Left renal pelvis (tissue), 4 donors: ENCODE measurements at places on chromosomes 12 and 14.

DNA sequence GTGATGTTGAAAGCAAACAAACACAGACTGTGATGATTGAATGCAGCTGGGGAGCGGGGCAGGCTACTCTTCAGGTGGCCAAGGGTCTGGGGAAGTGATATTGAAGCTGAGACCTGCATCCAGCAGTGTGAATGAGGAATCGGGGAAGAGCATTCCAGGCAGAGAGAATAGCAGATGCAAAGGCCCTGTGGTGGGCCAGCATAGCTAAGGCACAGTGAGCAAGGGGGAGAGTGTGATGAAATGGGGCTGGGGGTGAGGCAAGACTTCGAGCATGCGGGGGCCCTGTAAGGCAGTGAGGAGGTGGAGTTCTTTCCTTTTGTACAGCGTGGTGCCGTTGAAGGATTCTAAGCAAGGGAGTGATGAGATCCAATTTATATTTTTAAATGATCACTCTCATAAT, 77.4 kb downstream of the KCNK13 start:
- no peak for DNase-seq

DNA sequence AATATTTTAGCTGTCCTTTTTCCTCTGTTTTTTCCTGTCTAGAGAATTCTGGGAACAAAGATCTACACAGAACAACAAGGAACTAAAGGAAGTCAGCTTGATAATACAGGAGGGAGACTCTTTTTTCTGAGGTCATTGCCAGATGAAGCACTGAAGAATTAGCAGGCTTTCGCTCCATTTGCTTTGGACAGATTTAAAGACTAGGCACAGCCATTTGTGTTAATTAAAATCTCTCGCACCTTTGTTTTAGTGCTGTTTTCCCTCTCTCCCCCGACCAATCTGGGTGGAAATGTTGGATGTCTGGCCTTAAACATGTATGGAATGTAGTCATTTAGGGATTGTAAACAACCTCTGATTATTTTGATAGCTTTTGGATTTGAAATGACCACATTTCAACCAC, 9.6 kb upstream of the GPHN start:
- no peak for DNase-seq

DNA sequence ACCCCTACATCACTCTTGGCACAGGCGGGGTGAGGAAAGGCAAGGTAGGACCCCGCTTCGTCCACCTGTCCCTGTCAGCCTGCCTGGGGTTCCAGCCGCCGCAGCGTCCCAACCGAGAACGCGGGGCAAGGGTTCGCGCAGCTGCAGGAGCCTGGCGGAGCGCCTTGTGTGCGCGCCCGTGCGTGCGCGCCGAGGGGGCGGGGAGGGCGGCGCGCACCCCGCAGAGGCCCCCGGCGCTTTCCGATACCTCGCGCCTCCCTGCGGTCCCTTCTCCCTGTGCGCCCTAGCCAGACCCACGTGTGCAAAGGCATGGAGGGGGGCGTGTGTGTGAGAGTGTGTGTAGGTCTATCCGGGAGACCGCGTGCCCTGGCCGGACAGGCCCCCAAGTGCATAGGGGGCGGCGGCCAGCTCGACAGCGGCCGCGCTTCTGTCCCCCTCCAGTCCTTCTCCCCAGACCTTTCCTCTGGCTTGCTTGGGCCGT, 122.4 kb downstream of the TSPAN9 start:
- peak; percentile 36 for DNase-seq

GRCh38 chr14:22438742-22439141, 150.3 kb downstream of the DAD1 start:
- DNase-seq = no peak

DNA sequence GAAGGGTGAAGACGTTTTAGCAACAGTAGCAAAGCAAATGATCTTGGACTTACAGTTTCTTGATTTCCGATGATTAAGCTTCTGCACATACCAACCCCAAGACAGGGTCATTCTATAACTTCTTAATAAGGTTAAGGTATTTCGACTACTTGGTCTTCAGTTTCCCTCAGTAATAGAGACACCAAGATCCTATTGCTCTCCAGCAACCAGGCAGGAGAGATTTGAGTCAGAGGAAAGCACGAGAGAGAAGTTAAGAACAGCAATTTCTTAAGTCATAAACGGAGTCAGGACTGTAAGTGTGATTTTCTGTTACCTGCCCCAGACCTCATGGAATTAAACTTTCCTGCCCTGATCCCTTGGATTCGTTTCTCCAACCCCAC, 215.6 kb downstream of the TTC8 start:
- no peak for DNase-seq

DNA sequence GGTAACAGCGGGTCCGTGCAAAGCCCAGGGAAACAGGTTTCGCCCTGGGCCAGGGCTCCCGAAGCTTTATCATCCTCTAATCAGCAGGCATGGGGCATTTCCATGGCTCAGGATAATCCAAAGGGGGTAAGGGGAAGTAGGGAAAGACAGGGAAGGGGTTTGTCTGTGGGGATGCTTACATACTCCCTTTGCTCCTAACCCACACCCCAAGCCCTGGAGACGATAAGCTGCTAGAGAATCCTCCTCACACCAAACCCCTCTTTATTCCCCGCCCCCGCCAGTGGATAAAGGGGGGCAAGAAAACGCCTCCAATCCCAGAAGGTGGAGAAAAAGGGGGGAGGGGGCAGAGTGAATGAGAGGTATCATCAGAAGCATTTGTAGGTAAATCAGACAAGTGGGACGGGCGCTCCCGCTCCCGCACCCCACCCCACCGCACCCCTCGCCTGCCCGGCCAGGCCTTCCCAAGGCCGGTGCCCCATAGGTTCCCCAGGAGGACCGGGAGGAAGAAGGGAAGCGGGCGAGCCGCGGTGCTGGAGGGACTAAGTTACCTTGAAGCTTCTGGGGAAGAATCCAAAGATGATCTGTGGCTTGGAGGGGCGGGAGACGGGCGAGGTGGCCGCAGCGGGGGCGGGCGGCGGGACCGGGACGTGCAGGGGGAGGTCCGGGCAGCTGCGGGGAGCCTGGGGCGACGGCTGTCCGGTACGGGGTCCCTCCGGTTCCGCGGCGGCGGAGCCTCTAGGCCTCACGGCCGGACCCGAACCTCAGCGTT, 762 bp downstream of the PPP2R5E start:
- no peak for DNase-seq

GRCh38 chr14:77478796-77479195, 19.8 kb downstream of the ISM2 start:
- DNase-seq = no peak

GRCh38 chr12:4250691-4251090, 22.9 kb upstream of the CCND2 start:
- DNase-seq = no peak

DNA sequence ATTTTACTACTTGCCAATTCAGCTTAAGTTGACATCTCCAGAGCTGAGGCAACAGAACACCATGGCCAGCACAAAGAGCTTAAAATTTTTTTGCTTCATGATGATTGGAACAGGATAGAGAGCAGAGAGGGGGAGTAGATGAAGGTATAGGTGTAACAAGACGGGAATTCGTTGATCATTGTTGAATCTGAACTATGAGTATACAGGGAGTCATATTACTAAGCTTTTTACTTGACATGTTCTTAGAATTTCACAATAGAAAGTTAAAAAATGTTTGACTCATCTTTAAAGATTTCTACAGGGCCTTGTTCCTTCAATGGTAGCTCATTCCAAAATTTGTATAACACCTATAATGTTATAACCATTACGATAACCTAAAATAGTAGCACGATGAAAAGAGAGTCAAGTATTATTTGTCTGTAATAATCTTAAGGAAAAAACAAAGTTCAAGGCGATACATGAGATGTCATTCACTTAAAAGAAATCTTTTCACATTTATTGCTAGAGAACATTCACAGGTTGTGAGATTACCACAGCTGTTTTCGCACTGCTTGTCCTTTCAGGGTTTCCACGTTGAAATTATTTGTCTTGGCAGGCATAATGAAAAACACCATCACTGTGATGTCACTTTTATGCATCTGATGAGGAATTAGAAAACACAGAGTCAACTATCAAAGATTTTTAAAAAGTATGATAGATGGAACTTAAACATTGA, 33.9 kb downstream of the SPX start:
- no peak for DNase-seq

DNA sequence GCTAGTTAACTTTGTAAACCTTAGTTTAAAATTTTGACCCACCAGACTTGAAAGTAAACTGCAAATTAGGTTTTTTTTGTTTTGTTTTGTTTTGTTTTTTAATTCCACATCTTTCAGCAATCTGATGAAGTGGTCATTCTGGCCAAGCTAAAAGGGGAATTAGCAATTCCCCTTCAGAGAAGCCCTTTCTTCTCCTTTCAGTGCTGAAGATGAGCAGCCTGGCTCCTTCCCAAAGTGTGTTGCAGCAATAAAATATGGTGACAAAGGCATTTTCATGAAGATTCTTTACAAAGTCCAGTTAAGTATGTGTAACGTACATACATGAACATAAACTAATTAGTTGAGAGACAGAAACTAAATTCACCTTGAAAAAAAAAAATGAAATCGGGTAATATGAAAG, 380.1 kb downstream of the NOVA1 start:
- DNase-seq = no peak

GRCh38 chr14:76726551-76726970, 34.7 kb upstream of the VASH1 start:
- no peak for DNase-seq

DNA sequence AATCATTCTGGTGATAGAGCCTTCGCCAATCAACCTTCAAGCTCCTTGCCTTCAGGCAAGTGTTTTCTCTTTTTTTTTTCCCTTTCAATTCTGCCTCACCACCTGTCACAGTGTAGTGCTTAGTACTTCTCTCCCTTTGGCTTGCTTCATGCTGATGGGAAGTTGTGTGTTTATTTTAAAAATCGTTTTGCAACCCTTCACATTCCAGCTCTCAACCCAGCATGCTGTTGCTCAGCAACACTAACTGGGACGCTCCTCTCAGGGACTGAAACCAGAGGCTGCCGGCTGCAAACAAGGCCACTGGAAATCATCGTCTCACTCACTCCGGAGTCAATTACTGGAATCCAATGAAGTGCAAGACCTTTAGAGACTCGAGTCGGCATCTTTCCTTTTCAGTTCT, 342.7 kb downstream of the PRKD1 start:
- peak; percentile 37 for DNase-seq

DNA sequence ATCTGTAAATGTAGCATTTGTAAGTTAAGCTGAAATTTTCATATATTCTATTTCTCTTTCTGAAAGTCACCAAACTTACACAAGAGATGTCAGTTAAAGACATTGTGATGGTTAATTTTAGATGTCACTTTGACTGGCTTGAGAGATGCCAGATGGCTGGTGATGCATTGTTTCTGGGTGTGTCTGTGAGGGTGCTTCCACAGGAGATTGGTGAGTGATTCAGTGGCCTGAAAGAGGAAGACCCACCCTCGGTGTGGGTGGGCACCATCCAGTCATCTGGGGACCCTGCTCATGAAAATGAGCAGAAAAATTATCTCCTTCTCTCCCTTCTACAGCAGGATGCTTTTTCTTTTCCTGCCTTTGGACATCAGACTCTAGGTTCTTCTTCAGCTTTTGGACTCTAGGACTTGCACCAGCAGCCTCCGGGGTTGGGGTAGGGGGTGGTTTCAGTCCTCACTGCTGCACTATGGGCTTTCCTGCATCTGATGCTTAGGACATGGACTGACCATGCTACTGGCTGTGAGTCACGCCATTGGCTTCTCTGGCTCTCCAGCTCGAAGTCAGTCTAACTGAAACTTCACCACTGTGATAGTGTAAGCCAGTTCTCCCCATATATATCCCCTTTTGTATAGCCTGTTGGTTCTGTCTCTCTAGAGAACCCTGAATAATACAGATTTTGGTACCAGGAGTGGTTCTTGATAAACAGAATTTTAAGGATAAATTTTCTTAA, 20.9 kb downstream of the PDE6H start:
- no peak for DNase-seq

GRCh38 chr12:106445959-106446358, 88.4 kb downstream of the POLR3B start:
- DNase-seq = no peak

DNA sequence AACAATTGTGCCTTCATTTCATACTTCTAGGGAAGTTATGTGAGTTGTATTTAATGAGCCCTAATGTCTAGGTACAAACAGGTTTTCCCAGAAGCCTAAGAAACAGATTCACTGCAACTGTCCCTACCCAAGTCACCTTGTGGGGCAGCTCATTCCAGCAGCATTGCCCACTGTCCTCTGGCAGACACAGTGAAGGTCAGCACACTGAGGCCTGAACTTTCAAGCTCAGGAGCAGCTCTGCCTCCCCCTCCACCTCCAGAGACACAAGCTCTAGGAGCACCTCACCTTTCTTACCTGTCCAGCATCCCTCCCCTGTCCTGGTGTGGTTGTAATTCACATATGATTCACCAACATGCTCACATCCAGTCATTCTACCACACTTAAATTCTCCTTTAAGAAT, 15.7 kb downstream of the UBE3B start:
- no peak for DNase-seq

DNA sequence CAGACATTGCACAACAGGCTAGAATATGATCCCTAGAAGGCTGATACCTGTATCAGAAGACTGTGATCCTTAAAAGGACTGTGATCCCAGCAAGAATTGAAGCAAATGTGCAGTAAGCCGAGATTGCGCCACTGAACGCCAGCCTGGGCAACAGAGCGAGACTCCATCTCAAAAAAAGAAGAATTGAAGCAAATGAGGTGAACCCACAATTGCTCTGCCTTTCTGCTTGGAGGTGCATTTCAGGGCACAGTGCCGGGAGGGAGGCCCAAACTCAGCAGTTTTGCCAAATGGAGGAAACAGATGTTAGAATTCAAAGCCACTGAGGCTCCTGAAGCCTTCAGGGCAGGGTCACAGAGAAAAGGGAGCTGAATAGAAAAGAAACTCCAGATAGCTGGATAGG, 61.1 kb upstream of the COCH start:
- DNase-seq = no peak

- no peak for DNase-seq
Observed at GRCh38 chr12:95054206-95054605, 19.2 kb downstream of the NR2C1 start.
